ENCODE measurements at places on chromosomes 4 and X. TPM values are rescaled to one million over a fixed set of nuclear protein-coding genes. Genes with fewer than 3 reads are reported as not detected.

Gene ATP8A1
- total RNA-seq = 6.7 TPM

Gene RAI2
- 8.5 TPM for total RNA-seq

Gene TASL
- total RNA-seq = not detected

Gene TMEM150C
- total RNA-seq = 3.2 TPM

Gene ANOS1
- total RNA-seq = 3.9 TPM

Gene PDZD4
- total RNA-seq = 2.0 TPM

Gene RTL5
- 2.4 TPM for total RNA-seq

Gene HTN1
- total RNA-seq = not detected

Gene CCNB3
- 8.8 TPM for total RNA-seq

Gene KDM6A
- 70.3 TPM for total RNA-seq

All from suprapubic skin (tissue), 4 donors.